ENCODE measurements at places on chromosomes 6 and 20. TPM values are rescaled to one million over a fixed set of nuclear protein-coding genes. Genes with fewer than 3 reads are reported as not detected.

DNA sequence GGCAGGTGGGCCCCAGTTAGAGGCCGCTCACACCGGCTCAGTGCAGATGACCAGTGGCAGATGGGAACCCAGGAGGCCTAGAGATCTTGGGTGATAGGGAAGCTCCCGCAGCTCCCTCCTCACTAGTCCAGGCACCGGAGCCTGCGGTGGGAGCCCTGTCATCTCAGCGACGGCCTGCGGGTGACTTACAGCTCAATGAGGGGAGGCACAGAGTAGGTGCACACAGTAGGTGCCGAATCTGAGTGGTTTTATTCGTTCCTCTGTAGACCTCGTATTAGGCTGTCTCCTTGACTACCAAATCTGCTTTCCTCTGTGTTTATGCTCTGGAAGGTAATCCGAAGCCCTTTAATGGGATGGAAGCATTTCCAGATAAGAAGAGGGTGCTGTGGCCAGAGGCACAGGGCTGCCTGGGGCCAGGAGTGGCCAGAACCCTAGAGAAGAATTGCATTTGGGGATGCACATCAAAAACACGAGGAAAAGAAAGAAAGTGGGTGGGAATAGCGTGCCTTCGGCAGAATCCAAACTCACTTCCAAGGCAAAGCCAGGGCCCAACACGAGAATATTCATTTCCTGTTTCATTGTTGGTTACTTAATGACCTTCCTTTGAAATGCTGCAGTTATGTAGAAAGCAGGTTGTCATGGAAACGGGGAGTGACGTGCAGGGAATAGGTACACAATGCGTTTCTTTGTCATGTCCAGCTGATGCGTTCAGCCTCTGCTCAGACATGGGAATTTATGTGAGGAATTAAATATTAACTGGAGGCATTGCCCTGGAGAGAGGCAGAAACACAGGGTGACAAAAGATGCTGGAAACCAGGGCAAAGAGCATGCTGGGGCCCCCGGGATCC, 24.7 kb downstream of the MYT1 start:
- DNase-seq, result no peak

DNA sequence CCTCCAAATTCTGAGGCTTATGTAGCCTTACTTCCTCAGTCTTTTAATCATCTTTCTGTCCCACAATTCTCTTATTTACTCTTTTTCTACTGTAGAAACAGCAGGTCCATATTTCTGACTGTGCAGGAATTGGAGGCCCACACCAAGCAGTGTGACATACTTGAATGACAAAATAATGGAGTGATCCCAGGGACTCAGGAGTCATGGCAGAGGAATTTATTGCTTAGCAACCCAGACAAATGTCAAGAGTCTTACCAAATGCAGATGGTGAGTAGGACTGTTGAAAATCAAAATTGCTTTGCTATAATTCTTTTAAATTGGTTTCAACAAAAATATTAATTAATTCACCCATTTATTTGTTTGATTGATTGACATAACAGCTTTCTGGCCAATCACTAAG, 59.9 kb downstream of the HTR1B start:
- DNase-seq, result no peak

DNA sequence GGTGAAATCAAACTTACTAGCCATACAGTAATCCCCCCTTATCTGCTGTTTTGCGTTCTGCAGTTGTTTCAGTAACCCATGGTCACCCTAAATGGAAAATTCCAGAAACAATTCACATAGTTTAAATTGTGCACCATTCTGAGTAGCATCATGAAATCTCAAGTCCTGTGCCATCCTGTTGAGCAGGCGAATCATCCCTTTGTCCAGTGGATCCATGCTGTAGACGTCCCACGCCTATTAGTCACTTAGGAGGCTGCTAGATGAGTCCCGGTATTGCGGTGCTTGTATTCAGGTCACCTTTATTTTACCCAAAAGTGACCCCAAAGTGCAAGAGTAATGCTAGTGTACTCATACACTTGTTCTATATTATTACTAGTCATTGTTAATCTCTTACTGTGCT, 46.4 kb downstream of the HECA start:
- no peak for DNase-seq

GRCh38 chr6:144477856-144478255, 192.7 kb downstream of the UTRN start:
- no peak for DNase-seq

- DNase-seq, result no peak
These were observed 1239.3 kb downstream of the EPHA7 start for GRCh38 chr6:92180090-92180489.

DNA sequence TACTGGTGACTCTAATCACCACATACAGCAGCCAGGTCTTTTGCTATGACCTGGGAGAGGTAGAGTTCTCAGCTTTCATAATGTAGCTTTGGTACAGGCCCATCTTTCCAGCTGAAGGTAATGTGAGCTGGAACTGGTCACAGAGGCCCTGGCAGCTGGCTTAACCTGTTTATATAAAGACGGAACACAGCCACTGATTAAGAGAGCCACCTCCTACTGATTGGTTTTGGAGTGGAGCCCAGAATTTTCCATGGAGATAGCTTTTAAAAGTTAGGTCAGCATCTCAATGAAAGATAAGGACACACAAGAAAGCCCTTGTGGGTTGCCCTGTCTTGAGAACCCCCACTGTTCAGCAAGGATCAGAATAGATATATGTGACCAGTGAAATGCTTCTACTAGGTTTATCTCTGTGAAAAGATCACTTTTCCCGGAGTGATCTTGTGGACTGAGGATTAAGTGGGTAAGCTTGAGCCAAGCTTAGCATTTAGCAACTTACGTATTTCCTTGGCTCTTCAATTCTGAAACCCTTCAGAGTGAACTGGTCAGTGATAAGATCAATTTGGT, 213.7 kb upstream of the CITED2 start:
- no peak for DNase-seq

Gene ZC2HC1B
- not detected for total RNA-seq

Gene LYRM2
- total RNA-seq, result 29.8 TPM

DNA sequence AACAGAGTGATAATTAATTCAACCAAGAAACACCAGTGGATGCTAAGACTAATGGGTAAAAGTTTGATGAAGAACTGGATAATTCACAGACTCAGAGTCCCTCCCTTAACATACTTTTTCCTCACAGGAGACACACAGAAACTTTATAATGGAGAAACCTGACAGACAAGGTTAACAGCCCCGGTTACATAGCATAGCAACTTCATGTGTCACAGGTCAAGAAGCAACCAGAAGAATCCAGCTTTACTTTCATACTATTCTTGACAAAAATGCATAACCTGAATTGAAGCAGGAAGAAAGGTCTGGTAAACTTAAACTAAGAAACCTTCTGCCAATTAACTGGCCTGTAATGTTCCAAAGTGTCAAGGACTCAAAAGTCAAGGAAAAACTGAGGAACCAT, 375.9 kb downstream of the RNF144B start:
- no peak for DNase-seq

Gene ALDH8A1
- 3.3 TPM for total RNA-seq

DNA sequence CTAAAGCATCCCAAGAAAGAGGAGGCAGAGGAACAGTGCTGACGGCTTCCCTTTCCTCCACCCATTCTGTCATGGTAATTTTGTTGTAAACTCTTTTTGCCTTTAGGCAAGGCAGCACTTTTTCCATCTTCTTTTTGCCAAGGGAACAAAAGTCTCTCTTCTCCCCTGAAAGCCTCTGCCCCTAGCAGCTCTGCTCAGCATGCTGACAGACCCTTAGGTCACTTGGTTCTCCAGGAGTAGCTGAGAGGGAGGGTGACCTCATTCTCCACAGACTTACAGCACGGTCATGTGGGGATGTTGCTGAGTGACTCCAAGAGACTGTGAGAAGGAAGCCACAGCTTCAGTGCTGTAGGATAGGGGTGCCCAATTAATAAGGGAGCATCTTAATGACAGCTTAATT, 81.1 kb upstream of the RALGAPA2 start:
- DNase-seq, result no peak

Gene MUC22
- total RNA-seq, result not detected

Gene WFDC12
- not detected for total RNA-seq

- no peak for DNase-seq
These were observed 668.2 kb upstream of the GJE1 start for GRCh38 chr6:141464490-141464889.

- no peak for DNase-seq
These were observed at the start of gene PHACTR3 for GRCh38 chr20:59603781-59604541. TSS of gene PHACTR3 (plus strand) at chr20:59604540. CDS start at chr20:59605015, 475 bp downstream.

- no peak for DNase-seq
These were observed 253.0 kb downstream of the ARID1B start for GRCh38 chr6:157029980-157030690.

DNA sequence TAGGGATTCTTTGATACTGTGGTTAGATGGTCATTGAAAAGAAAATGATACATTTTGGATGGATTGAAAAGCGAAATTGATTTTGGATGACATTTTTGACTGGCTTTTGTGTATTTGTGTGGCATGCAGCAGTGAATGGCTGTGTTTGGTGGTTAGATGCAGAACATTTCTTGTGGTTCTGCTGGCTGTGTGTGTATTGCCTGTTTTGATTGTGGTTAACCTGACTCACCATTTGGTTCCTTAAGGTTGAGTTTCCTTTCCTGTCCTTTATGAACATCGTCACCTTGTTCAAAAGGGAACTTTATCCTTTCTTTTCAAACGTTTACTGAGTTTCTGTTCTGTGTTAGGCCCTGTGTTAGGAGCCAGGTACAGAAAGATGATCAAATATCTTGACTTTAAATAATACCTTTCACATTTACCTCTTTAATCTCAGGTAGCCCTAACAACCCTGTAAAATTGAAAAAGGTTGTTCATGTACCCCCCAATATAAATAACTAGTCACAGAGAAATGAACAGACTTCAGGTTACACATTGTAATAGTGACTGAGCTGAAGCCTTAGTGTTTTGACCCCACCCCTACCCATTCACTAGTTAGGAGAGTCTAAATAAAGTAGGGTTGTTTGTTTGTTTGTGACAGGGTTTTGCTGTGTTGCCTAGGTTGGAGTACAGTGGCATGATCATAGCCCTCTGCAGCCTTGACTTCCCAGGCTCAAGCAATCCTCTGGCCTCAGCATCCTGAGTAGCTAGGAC, 23.8 kb downstream of the ANKS1A start:
- no peak for DNase-seq

DNA sequence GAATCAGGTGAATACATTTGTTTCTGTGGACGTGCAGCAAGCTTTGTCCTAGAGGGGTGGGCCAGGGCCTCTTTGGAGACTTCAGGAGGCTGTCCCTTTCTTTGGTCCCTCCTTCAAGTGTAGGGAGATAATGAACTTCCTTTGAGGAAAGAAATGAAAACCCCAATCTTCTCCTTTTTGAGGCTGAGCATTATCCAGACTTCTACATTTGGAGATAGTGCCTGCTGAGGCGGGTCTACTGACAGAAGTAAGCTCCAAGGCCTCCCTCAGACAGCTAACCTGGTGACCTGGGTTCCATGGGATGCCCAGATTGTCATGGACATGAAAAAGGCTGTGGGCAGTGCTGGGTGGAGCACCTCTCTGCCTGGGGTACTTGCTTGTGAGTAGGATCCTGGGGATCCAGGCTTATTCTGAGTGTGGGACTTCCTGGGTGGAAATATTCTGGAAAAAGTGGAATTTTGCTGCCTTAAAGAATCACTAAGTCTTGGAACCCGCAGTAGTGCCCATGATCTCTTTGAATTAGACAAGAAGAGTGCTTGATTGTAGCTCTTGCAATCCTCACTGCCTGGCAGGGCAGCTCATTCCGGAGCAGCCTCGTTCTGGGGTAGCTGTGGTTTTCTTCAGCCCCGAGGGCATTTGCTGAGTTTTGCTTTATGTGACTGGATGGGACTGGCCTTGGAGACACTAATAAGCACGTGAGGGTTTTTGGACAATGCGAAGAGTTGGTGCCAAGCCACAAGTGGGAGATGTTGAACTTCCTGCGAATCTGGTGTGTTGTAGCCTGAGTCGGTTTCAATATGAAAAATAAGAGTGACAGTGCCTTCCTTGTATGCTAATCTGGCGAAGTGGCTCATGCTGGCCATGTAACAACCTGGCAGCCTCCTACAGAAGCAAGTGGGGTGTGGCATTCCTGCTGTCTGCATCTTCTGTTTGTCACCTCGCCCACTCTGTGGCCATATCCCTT, 28.1 kb downstream of the SNRNP48 start:
- peak; percentile 67 for DNase-seq

Gene SH3BGRL2
- 35.9 TPM for total RNA-seq

Gene BTN1A1
- not detected for total RNA-seq

- DNase-seq, result no peak
These were observed 89.7 kb downstream of the LY86 start for GRCh38 chr6:6678185-6678671.

- no peak for DNase-seq
These were observed 545.0 kb upstream of the EPHA7 start for GRCh38 chr6:93964321-93964720.

Gene MATN4
- 0.22 TPM for total RNA-seq

Gene LY6G6F
- not detected for total RNA-seq

Gene RFX6
- not detected for total RNA-seq

DNA sequence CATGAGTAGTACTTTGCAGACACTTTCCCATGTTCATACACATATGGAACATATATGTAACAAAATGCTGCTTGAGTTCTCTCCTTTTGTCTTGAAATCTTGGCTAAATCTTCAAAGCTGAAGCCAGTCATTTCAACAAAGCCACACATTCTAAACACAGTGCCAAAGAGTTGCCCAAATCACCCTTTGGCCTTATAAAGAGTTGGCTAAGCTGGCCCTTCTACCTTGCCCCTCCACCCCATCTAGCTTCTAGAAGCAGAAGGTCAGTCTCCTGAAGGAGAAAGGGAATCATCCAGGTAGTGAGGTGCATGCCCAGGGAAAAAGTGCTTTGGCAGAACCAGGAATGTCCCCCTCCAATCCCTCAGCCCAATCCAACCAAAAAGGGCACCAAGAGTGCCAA, 58.3 kb downstream of the ALDH8A1 start:
- DNase-seq, result no peak

GRCh38 chr6:150915131-150915879, 49.8 kb downstream of the MTHFD1L start:
- no peak for DNase-seq

- DNase-seq, result no peak
These were observed 41.4 kb downstream of the MAP7 start for GRCh38 chr6:136508725-136509392.

DNA sequence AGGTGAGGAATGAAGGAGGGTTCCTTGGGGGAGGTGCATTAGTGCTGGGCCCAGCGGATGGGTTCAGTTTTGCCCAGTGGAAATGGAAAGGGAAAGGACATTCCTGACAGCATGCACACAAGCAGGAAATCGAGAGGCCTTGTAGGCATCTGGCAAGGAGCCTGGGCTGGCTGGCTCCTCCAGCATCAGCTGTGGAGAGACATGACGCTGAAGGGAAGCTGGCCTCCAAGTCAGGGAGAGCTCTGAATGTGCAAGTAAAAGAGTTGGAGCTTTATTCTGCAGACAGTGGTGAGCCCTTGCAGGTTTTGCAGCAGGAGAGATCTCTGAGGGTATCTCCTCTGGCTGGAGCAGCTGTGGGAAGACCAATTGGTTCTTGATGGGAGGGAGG, 154.3 kb downstream of the MRPL14 start:
- peak; percentile 83 for DNase-seq

GRCh38 chr20:13684566-13685222, 46.0 kb upstream of the TASP1 start:
- DNase-seq, result no peak

Gene PCED1A
- total RNA-seq, result 40.4 TPM

Gene HLA-DPB1
- 138 TPM for total RNA-seq

Gene HRH3
- total RNA-seq, result not detected

- DNase-seq, result no peak
These were observed 104.0 kb upstream of the MAN1A1 start for GRCh38 chr6:119453242-119454200.

- peak; percentile 75 for DNase-seq
These were observed 10.7 kb downstream of the TUBB start for GRCh38 chr6:30730601-30731435.
